Left ventricle myocardium inferior (tissue), 1 donor: ENCODE measurements at places on chromosomes 16 and 17.
A peak's percentile ranks its signal among the peaks of the same experiment; 100 is the strongest.

- no peak for DNase-seq
These were observed 86.1 kb downstream of the UTP18 start for GRCh38 chr17:51346218-51346982.

DNA sequence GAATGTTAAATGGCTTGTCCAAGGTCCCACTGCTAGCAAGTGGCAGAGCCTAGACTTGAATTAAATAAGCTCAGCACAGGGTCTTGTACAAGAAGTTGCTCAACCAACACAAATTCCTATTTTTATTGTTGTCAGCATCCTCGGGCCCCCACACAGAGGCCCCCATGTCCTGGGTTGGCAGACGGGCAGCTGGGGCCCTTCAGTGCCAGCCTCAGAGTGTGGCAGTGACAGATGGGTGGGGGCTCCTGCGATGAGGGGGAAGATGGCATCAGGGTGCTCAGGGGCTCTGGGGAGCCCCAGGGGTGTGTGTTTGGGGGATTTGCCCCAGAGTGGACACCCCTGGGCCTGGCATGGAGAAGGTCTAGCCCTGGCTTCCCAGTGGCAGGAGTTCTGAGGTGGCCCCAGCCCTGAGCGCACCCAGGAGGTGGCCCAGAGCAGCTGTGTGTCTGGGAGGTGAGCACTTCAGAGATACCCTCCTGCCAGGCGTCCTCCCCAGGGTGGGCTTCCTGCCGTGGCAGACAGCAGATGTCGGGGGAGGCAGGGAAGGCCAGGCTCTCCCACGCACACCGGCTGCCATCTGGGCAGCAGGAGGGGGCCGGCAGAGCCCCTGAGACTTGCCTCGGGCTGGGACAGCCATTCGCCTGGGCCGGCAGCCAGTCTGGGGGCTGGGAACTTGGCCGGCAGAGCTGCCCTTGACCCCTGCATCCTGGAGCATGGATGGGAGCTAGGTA lies 150.8 kb downstream of the C16orf78 start:
- DNase-seq = no peak

DNA sequence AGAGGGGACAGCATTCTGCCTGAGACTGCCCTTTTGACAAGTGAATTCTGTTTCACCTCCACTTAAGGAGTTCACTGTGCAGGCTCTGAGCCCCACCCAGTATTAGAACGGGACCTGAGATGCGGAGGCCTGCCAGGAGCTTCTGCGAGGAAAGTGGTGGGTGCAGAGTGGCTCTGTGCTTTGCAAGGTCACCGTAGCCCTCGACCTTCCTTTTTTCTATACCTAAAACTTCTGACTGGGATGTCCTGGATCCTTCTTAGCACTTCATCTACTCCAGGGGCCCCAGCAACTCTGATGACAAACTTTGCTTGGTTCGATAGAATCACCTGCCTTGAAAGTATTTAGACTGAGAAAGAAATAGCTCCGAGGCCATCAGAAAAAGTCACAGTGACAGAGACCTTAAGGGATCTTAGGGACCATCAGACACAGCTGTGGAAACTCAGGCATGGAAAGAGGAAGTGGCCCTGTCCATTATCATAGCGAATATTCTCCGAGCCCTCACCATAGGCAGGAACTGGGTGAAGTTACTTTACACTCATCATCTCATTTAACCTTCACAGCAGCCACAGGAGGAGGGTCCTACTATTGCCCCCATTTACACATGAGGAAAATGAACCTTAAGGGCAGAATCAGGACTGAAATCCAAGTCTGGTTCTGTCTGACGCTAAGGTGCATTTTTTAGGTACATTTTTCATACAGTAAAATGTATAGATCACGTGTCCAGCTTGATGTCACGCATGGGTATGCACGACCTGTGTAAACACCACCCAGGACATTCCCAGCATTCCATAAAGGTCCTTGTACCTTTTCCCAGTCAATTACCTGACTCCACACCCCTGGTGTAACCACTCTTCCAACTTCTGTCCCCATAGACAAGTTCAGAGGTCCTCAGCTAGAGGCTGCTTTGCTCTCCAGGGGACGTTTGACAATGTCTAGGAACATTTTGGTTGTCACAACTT lies 676 bp upstream of the KRT13 start:
- DNase-seq = no peak

- no peak for DNase-seq
These were observed 1.9 kb upstream of the UBE2G1 start for GRCh38 chr17:4368341-4368740.

DNA sequence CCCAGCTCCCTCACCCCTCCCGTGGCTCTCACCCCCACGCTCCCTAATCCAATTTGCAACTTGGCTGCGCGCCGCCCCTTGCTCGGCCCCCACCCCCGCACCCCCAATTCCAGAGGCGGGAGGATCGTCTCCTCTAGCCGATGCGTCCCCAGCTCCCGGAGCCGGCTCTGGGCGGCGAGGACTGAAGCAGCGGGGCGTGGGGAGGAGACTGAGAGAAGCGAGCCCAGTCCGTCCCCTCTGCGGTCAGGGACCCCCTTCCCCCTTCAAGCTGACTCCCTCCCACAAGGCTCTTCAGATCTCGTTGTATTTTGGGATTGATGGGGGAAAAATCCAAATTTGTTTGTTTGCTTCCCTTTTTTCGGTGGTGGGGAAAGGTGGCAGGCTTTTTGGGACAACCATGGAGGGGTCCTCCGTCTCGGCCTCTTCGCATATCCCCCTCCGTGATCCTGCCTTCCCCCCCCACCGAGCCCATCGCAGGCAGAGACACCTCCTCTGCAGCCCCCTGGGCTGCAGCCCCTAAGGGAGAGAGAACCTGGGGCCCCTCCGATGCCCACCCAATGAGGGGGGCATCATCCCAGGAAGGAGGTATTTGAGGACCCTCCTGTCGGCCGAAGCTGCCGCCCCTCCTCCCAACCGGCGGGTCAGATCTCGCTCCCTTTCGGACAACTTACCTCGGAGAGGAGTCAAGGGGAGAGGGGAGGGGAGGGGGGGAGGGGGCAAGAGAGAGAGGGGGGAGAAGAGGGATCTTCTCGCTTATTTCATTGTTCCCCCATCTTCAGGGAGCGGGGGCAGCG lies 466 bp downstream of the NEUROD2 start:
- DNase-seq = no peak

DNA sequence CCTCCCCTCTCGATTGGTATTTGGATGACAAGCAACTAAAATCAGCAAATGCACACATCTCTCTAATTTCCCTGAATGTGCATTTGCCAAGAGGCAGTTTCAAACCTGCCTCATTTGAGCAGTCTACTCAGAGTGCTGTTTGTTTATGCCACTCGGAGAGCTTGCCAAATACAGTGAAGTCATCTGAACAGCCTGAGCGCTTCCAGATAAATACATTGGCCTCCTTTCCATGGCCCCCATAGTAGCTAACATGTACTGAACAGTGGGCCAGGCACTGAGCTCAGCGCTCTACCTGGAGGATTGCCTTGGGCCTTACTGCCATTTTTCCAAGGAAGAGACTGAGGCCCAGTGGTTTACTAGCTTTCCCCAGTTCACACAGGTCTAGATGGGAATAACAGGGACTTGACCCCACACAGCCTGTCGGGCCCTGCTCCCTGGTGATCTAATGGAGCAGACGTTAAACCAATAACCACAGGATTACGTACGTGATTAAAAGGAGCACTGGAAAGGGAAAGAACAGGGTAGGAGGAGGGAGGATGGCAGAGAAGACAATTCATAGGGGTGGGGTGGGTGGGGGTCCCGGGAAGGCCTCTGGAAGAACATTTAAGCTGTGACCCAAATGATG lies 18.7 kb upstream of the ANKRD40CL start:
- DNase-seq = no peak

GRCh38 chr16:68408967-68409366 lies 39.3 kb downstream of the SMPD3 start:
- no peak for DNase-seq

DNA sequence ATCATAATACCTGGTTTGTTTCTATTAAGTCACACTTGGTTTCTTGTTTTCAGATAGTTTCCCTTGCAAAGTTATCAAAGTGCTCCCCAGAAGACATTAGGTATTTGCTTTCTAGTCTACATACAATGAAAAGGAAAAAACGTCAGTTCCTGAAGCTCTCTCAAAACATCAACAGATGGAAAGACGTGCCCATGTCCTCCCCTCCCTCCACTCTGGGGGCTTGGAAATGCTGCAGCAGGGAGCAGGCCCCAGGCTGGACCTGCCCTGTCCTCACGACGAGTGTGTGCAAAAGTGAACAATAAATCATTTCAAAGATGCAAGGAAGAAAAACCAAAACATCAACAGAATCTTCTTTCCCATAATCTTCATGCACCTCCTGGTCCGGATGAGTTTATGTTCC lies 118.5 kb downstream of the USP22 start:
- DNase-seq = no peak

DNA sequence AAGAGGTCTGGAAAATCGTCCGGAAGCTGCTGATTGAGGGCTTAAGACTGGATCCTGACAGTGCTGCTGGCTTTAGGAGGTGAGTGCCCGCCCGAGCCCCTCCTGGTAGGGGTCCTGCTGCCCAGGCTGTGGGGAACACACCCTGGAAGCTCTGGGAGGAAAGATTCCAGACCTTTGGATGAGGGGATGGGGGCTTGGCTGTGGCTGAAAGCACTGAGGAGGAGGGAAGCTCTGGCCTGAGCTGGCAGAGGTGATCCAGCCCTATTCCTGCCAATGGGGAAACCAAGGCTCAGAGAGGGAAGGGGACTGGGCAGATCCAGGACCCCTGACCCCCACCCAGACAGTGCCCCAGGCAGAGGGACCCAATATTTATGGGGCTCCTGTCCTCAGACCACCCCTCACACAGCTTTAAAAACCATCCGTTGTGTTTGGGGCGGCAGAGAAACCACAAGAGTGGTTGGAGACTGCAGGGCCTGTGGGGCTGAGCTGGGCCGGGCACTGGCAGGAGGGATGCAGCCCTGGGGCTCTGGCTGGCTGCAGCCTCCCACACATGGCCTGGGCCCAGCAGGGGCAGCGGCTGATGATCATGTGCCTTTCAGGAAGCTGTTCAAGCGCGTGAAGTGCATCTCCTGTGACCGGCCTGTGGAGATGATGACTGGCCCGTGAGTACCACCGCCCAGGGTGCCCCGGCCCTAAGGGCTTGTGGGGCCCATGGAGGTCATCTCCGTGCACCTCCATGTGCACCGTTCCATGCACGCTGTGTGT lies 22.8 kb downstream of the UBALD1 start:
- DNase-seq = no peak

DNA sequence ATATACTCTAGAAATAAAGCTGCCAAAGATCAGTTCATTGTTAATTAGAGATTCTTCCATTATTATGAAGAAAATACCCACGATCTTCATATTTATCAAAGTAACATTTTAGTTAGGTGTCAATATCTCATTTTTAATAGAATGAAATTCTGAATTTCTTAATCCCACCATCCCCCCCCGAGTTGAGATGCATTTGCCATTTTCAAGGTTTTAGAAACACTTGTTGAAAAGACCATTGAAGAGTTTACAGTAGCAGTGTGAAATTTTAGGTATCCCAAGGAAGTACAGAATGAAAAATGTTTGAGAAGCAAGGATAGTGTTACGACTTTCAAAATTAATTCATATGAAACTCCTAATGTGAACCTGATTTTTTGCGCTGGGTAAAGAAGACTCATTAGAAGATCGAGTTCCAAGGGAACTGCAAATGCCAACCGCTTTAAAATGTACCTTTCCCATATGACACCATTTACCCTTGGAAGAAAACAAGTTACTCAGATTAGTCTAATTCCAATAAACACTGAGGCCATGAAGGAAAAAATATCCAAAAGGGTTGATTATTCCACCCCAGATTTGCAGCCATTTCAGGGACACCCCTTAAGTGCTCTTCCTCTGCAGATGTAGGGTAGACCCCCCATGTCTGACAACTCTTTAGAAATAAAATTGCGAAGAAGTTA lies 731 bp downstream of the IKZF3 start:
- no peak for DNase-seq

DNA sequence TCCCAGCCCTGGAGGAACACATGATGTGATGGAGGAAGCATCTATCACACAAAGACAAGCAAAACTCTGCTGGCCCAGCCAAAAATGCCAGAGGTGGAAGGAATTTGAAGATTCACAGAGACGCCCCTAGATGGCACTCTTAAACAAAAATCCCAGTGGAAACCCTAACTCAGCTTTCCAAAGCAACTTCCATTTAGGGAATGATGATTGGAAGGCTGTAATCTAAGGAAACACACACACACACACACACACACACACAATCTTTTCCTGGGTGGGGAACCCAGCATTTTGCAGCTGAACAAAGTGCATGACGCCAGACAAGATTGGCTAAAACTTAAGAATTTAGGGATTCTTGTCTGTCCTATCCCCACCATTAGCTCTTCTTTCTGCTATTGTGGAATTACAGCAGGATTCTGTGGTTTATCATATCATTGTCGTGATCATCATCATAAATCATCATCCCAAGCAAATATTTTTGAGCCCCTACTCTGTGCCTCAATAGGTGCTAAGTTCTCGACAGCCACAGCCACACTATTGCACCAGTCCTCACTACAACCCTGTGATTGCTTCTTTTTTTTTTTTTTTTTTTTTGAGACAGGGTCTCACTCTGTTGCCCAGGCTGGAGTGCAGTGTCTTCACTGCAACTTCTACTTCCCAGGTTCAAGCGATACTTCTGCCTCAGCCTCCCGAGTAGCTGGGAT lies 1.6 kb upstream of the LDAF1 start:
- no peak for DNase-seq

GRCh38 chr16:820748-821147 lies 20.2 kb upstream of the GNG13 start:
- DNase-seq = no peak

GRCh38 chr17:17349724-17350106 lies 46.5 kb downstream of the NT5M start:
- DNase-seq = no peak

DNA sequence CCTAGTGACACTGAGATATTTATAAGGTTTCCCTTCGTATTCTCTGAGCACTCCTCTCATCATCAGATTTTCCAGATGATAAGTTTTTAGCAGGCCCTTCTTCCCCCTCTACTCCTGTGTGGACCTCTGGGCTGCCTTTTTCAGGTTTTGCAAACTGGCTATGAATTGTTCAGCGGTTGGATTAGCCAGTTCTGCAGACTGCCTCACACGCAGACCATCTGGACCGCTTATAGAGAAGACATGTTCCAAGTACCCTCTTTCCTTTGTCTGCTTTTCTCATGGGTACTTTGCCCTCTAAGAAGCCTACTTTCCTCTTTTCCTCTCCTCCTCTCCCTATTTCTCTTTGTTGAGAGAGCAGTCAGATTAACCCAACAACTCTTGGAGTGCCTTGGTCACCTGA lies 111.6 kb downstream of the GRIN2A start:
- no peak for DNase-seq

DNA sequence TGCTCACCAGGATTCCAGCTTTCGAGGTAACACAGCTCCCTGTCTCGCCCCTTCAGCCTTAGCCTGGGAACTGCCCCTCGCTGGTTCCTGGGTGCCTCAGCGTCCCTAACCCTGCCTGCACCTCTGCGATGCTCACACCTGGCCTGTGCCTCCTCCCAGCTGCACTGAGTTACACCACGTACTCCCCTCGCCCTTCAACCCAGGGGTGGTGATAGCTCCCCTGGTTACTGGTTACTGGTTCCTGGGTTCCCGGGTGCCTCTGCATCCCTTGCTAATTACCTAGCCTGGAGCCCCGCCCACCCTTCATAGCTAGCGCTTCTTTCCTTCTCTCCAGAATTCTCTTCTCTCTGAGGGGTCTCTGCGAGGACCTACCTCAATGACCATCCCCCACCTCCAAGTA lies 65.3 kb upstream of the PLCG2 start:
- DNase-seq = peak; percentile 10

GRCh38 chr16:85935974-85936760 lies 37.2 kb downstream of the IRF8 start:
- DNase-seq = no peak
